ENCODE measurements at places on chromosomes 6 and 20. TPM values are rescaled to one million over a fixed set of nuclear protein-coding genes. Genes with fewer than 3 reads are reported as not detected.

EDN1 gene
- total RNA-seq = 10.6 TPM

SAMD5 gene
- 9.2 TPM for total RNA-seq

TINAG gene
- total RNA-seq = not detected

SNAI1 gene
- total RNA-seq = 15.1 TPM

OTOR gene
- not detected for total RNA-seq

ANGPT4 gene
- not detected for total RNA-seq

SLC22A7 gene
- total RNA-seq = not detected

SLC16A10 gene
- not detected for total RNA-seq

SLC22A3 gene
- 1.4 TPM for total RNA-seq

DNA sequence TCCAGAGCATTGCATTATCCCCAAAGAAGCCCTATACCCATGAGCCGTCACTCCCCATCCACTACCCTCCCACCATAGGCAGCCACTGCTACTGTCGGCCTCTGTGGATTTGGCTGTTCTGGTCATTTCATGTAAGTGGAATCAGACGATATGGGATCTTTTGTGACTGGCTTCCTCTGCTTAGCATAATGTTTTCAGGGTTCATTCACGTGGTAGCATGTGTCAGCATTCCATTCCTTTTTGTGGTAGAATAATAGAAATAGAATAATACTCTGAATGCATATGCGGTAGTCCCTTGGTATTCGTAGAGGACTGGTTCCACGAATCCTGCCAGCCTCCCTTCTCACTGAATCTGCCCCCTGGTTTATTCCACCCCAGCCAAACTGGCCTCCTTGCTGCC is 402.6 kb upstream of the SULF2 start:
- DNase-seq = no peak
- H3K27ac ChIP-seq = peak overlapping the region; percentile 77
- no peak overlapping the region for H3K4me3 ChIP-seq
- H3K27me3 ChIP-seq = peaks cover 5% of the 10 kb centered on the region

DNA sequence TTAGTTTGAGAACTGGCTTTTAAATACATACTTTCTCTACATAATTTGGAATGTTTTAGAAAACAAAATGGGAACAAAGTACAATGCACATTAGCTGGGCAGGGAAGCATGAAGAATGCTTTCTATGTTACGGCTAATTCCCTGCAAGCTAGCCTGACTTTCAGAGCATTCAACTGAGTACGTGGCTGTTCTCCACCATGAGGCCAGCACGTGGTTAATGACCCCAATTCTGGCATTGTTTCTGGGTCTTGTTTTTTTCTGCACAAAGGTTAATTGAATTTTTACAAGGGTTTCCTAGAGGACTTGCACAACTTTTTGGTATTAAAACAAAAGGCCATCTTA is 208.6 kb upstream of the AGPAT4 start:
- H3K4me1 ChIP-seq = peaks cover 45% of the 10 kb centered on the region
- no peak overlapping the region for H3K4me3 ChIP-seq

DNA sequence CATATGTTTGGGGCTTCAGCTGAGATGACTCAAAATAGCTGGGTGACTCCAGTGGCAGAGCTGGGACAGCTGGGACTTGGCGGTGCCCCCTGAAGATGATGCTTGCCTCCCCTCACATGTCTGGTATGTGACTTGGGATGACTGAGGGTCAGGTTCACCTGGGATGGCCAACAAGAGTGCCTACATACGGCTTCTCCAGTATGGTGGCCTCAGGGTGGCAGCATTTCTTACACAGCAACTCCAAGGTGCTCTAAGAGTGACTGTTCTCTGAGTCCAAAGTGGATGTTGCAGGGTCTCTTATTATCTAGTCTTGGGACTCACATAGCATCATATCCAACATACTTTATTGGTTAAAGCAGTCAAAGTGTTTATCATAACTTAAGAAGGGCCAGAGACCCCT is 87.8 kb upstream of the CENPW start:
- no peaks in the 10 kb centered on the region for H3K27me3 ChIP-seq
- peaks cover 3% of the 10 kb centered on the region for H3K36me3 ChIP-seq
- no peak overlapping the region for H3K27ac ChIP-seq
- no peaks in the 10 kb centered on the region for H3K4me1 ChIP-seq
- no peak overlapping the region for H3K4me3 ChIP-seq

DNA sequence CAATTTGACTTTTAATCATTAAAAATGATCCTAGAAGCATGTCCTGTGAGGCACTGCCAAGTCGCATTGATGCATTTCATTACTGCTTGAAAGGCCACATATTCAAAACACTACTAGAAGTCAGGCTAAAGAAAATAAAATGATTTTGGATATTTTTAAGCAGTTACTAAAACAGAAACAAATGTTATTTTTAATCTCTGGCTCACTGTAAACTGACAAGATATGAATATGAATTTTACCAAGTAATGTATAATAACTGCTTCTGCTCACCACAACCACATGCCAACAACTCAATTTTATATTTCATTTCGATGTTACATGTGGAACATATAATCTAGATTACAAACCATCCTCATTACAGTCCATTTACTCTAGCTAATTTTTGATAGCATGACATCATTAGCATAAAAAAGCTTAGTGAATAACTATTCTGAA is 90.6 kb downstream of the ATXN1 start:
- no peaks in the 10 kb centered on the region for H3K27me3 ChIP-seq
- peaks cover 5% of the 10 kb centered on the region for H3K36me3 ChIP-seq
- no peak overlapping the region for H3K27ac ChIP-seq

DNA sequence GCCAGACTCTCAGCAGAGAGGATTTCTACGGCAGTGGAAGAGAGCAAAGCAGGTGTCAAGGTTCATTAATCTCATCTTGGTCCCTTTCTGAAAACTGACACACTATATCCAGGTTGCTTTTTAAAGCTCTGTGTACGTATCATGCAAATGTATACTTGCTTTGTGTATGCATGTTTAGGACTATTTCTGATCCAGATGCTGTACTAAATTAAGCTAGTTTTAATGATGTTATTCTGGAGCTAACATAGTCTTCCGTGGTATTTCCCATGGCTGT is 59.2 kb upstream of the SNX9 start:
- H3K4me1 ChIP-seq = peaks cover 70% of the 10 kb centered on the region
- no peaks in the 10 kb centered on the region for H3K36me3 ChIP-seq
- H3K27ac ChIP-seq = peak overlapping the region; percentile 94

- peaks cover 14% of the 10 kb centered on the region for H3K27me3 ChIP-seq
- no peaks in the 10 kb centered on the region for H3K36me3 ChIP-seq
- no peak for DNase-seq
- H3K4me3 ChIP-seq = no peak overlapping the region
Observed at GRCh38 chr6:49743429-49743828, 759 bp downstream of the CRISP3 start.

DNA sequence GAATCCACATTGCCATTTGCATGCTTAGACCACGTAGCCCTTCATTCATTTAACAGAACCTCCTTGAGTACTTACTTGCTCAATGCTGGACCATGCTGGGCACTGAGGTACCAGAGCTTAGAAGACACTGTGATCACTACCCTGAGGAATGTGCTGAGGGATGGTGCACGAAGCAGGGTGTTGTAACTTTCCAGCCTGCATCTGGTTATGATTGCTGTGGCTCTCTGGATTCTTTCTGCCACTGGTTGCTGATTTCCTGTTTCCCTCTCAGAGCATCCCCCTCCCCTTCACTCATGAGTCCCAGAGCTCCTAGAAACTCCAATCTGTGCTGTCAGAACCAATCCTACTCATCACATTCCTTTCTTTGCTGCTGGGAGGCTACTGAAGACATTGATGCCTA is 537.4 kb downstream of the PTPRT start:
- no peak for DNase-seq
- H3K4me1 ChIP-seq = no peaks in the 10 kb centered on the region
- H3K4me3 ChIP-seq = no peak overlapping the region

DNA sequence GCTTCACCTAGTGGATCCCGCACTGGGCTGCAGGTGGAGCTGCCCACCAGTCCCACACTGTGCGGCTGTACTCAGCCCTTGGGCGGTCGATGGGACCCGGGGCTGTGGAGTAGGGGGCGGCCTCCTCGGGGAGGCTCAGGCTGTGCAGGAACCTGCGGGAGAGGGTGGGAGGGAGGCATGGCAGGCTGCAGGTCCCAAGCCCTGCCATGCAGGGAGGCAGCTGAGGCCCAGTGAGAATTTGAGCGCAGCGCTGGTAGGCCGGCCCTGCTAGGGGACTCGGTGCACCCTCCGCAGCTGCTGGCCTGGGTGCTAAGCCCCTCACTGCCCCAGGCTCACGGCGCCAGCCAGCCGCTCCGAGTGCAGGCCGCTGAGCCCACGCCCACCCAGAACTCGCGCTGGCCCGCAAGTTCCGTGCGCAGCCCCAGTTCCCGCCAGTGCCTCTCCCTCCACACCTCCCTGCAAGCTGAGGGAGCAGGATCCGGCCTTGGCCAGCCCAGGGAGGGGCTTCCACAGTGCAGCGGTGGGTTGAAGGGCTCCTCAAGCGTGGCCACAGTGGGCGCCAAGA is 1407.6 kb downstream of the EPHA7 start:
- peak; percentile 72 for DNase-seq
- H3K36me3 ChIP-seq = no peaks in the 10 kb centered on the region
- no peak overlapping the region for H3K27ac ChIP-seq
- no peak overlapping the region for H3K4me3 ChIP-seq

DNA sequence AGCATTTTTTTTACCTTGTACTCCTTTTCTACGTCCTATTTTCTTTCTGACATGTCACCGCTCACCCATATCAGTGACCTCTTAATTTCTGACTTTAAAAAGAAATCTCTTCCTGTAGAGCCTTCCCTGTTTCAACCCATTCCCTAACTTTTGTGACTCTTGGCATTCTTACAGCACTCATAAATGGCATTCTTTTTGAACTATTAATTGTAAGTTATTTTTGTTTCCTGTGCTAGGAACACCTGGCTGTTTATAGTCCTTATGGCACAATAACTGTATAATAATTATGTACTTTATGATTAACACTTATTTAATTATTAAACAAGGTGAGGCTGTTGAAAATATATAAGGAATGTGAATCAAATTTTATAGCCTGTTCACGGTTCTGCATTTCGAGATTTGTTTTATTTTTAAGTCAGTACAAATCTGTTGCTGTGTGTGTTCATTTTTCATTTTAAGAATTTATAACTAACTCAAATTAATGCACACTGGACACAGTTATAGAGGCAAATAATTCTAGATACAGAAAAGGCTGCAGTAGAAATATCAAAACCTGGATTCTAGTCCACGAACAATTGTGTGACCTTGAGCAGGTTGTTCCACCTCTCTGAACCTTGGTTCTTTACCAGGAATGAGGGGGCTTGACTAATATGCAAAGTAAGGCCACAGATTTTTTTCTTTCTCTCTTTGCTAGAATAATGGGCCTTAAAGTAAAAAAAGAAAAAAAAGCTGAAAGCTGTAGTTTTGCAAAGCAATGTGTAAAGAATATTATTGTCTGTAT is 1.5 kb downstream of the KIZ start:
- H3K27me3 ChIP-seq = no peaks in the 10 kb centered on the region
- H3K4me3 ChIP-seq = no peak overlapping the region
- peaks cover 16% of the 10 kb centered on the region for H3K4me1 ChIP-seq
- no peak for DNase-seq

DNA sequence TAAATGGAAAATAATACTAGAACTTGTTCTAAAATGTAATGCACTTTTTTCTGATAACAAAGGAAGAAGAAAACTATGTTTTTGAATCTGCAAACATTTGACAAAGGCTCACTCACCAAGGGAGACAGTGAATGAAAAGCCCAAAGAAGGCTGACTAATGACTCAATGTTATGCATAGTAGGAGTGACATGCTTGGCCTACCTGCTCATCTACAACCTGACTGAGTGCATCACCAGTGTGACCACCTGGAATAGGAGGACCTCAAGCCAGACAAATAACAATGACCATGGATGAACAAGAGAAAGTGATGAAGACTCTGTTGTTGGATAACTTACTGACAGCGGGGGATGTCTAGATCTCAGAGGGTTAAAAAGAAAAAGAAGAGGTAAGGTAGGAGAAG is 157.2 kb downstream of the SIM1 start:
- no peak overlapping the region for H3K4me3 ChIP-seq
- H3K27me3 ChIP-seq = no peaks in the 10 kb centered on the region
- DNase-seq = no peak
- peaks cover 29% of the 10 kb centered on the region for H3K4me1 ChIP-seq
- H3K27ac ChIP-seq = no peak overlapping the region
- no peaks in the 10 kb centered on the region for H3K36me3 ChIP-seq

GRCh38 chr6:127458817-127459216 is 372 bp downstream of the KIAA0408 start:
- H3K27ac ChIP-seq = no peak overlapping the region
- H3K4me1 ChIP-seq = peaks cover 35% of the 10 kb centered on the region
- H3K4me3 ChIP-seq = no peak overlapping the region
- DNase-seq = no peak

- peaks cover 13% of the 10 kb centered on the region for H3K4me1 ChIP-seq
- no peaks in the 10 kb centered on the region for H3K27me3 ChIP-seq
- no peak overlapping the region for H3K27ac ChIP-seq
- H3K4me3 ChIP-seq = no peak overlapping the region
- DNase-seq = no peak
Observed at GRCh38 chr6:130838250-130838860, 11.1 kb downstream of the SMLR1 start.

DNA sequence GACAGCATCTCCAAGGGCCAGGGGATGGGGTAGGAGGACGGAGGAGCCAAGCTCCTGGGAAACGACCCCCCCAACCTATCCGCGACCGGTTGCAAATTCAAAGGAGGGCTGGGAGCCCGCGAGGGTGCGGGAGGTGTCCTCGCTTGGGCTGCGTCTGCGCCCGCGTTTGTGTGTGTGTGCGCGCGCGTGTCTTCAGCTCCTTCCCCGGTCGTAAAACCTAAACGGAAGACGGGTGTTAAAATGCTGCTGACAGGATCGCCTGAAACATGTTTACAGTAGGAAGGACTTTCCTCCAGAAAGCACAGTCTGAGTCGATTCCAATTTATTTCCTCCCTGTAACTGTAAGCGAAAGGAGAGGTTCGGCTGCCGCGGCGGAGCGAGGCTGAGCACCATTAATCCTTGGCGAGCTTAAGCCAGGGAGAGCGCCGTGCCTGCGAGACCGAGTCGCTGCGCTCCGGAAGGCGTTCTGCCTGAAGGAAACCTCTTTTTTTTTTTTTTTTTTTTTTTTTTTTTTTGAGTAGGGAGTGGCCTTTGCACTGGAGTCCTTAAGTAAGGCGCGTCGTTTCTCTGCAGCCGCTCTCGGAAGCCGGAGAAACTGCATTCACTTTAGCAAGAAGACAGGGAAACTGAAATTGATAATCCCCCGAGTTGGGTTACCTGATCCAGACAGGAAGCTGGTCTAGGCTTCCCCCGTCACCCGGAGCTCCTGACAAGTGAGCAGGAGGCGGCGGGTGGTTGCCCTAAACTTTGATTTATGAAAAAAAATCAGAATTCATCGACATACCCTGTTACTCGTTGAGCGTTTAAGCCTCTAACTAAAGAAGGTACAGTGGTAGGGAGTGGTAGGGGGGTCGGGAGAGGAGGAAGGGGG is 4.8 kb upstream of the SOX4 start:
- peak overlapping the region; percentile 98 for H3K4me3 ChIP-seq
- H3K4me1 ChIP-seq = peaks cover 24% of the 10 kb centered on the region
- peaks cover 4% of the 10 kb centered on the region for H3K36me3 ChIP-seq
- H3K27ac ChIP-seq = peak overlapping the region; percentile 96
- DNase-seq = no peak
- no peaks in the 10 kb centered on the region for H3K27me3 ChIP-seq

GRCh38 chr6:7973584-7973983 is 63.0 kb upstream of the TXNDC5 start:
- H3K27ac ChIP-seq = no peak overlapping the region
- H3K27me3 ChIP-seq = no peaks in the 10 kb centered on the region
- H3K4me1 ChIP-seq = peaks cover 11% of the 10 kb centered on the region
- H3K4me3 ChIP-seq = no peak overlapping the region

GRCh38 chr6:48057601-48058000 is 53.4 kb downstream of the PTCHD4 start:
- peaks cover 2% of the 10 kb centered on the region for H3K27me3 ChIP-seq
- H3K36me3 ChIP-seq = no peaks in the 10 kb centered on the region
- peaks cover 8% of the 10 kb centered on the region for H3K4me1 ChIP-seq
- DNase-seq = no peak
- H3K4me3 ChIP-seq = no peak overlapping the region
- H3K27ac ChIP-seq = no peak overlapping the region

Measured in chondrocyte (in vitro differentiated cells).